WERI-Rb-1 (cell line): ENCODE measurements at places on chromosomes 12 and 14.

DNA sequence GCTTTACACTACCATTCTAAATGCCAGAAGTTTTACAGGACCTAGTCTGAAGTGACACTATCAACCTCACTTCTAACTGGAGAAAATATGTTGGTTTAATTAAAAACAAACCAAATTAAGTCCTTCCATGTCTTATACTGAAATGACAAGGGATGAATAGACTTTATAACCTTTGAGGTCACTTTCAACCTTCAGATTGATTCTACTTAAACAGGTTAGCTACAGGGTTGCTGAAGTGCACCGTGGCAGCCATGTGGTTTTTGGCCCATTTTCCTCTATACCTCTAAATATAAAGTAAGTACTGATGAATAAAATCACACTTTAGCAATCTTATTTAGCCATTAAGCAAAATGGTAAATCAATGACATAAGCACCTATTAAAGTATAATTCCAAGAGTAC lies 3.9 kb downstream of the SLC38A2 start:
- no peak for DNase-seq

DNA sequence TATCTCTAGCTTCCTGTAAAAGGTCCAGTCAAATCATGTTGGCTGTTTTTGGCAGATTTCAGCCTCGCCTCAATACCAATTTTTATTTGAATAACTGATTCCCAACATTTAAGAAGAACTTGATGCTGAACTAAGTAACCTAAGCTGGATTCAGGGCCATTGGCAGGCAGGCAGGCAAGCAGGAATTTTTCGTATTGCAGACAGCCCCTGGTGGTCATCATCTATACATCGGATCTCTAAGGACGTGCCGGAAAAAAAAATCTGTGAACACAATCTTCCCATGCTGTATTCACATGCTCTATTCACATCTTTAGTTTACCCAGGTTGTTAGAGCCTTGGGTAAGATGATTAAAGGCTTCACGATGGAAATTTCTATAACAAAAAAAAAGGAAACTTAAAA lies 7.0 kb downstream of the VCPKMT start:
- DNase-seq: no peak

DNA sequence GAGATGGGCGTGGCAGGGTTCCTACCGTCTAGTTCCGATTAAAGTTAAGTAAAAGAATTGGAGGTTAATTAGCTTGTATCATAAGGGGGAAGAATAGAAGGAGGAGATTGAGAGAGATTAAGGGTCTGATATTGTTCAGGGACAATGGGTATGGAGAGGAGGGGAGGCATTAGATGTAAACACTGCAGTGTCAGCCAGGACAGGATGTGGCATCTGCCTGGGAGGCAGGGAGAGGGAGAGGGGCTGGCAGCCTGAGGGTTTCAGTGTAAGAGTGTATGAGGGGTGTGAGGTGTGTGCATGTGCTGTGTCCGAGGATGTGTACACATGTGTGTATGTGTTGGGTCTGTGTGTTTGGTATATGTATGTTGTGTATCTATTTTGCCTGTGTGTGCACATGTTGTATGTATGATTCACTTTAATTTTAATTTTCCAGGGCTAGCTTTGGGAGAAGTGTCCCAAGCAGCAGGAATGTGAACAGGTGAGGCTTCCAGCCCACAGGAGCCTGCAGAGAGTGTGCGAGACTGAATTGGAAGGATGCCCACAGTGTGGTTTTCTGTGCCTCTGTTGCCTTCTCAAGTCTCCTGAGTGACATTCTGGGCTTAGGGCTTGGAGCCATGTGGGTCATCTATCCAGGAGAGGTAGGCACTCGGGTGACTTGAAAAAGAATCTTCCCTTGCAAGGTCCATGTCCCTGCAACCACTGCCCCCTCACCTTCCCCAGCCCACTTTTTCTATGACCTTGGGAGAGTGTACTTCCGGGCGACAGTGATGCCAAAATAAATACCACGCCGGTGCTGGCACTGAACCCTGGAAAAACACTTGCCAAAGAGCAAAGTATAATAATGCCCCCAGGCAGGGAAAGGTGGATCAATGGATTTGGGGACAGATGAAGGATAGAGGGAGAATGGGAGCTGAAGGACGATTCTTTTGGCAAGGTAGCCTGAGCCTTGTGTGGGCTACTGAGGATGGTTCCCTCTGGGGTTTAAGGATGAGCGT lies 36.8 kb upstream of the DCD start:
- DNase-seq: no peak

- no peak for DNase-seq
These were observed 60.8 kb upstream of the CHGA start for GRCh38 chr14:92861856-92862745.

- DNase-seq: peak; percentile 52
These were observed 20.0 kb upstream of the FICD start for GRCh38 chr12:108495054-108495453.

DNA sequence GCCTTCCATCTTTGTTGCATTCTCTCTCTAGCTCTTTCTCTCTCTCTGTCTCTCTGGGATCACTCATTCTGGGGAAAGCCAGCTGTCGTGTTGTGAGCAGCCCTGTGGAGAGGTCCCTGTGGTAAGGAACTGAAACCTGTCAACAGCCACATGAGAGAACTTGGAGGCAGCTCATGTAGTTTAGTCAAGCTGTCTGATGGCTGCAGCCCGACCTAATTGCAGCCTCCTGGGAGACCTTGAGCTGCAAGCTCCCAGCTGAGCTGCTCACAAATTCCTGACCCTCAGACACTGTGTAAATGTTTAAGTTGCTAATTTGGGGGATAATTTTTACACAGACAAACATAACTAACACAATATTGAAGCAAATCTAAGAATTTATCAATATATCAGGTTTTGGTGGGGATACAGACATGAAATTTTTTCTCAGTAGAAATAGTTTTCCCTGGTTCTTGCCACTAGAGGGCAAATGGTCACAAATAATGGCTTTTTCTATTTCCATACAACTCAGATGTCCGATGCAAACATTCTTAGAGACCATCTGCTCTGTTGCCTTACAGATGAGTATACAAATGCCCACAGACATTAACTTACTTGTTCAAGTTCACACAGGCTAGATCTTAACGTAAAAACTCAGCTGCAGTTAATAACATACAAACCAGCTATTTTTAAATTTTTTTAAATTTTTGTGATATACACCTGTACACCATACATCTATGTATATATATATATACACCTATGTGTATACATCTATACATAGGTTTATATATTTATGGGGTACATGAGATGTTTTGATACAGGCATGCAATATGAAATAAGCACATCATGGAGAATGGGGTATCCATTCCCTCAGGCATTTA lies 15.5 kb upstream of the KRR1 start:
- peak; percentile 29 for DNase-seq

GRCh38 chr12:115870510-115870909 lies 407.0 kb downstream of the MED13L start:
- DNase-seq: peak; percentile 82

DNA sequence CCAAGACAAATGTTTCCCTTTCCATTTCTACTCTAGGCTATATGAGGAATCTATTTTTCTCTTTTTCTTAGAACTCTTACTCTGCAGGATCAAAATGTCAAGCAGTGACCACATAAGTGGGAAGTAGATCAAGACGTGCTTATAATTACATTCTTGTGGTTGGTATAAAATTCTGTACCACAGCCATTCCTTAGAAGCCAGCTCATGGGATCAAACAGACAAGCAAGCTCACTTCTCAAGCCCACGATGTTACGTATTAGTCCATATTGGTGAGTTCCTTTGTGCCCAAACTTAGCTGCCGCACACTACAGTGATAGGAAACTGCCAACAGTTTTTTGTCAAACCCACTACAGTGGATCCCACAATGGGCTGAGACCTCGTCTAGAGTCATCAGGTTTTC lies 53.4 kb downstream of the IFNG start:
- DNase-seq: no peak

DNA sequence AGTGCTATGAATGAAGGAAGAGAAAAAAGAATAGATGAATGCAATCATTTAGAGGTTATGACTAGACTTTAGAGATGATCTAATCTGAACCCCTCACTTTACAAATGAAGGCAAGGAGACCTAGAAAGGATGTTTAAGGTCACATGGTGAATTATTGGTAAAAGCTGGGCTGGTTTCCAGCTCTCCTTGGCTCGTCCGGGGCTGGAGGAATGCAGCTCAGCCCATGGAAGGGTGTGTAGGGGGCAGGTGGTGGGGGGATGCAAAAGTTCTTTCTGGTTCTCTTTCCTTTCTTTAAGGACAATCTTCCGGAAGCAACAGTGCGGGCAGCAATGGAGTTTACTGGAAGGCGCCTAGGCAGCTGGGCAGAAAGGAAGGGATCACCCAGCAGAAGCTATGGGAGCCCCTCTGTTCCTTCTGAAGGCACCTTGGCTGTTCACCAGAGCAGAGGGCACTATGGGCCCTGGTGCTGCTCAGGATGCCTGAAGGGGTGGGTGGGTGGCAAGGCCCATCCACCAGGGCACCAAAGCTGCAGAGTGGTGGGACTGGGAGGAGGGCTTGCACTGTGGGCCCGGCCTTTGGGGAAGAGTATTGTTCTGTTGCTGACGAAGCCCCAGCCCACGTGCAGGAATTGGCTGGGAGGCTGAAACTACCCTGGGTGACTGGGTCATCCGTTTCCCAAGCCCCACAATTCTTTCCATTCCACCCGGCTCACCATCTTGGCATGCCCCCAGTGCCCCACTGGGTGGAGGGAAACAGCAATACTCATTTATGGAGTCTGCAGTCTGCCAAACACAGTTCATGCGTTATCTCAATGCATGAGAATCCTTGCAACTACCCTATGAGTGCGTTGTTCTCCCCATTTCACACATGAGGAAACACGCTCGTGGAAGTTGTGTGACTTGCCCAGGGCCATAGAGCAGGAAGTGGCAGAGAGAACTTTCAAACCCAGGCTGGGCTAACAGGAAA lies 78.2 kb downstream of the IRF2BPL start:
- no peak for DNase-seq

DNA sequence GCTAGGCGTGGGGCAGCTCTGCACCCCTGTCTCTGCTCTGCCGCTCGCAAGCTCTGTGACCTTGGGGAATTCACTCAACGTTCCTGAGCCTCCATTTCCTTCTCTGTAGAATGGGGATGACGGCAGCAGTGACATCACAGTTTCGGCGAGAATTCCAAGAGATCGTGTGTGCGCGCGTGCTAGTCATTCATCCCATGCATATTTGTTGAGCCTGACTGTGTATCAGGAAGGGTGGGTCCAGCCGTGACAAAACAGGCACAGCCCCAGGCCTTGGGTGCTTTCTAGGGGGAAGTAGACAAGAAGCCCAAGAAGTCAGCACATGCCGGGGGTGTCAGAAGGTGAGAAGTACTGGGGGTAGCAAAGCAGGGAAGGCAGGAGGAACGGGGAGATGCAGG lies 145.6 kb upstream of the NCOR2 start:
- DNase-seq: no peak

- DNase-seq: peak; percentile 72
These were observed 597 bp downstream of the MLF2 start for GRCh38 chr12:6752167-6752920.

DNA sequence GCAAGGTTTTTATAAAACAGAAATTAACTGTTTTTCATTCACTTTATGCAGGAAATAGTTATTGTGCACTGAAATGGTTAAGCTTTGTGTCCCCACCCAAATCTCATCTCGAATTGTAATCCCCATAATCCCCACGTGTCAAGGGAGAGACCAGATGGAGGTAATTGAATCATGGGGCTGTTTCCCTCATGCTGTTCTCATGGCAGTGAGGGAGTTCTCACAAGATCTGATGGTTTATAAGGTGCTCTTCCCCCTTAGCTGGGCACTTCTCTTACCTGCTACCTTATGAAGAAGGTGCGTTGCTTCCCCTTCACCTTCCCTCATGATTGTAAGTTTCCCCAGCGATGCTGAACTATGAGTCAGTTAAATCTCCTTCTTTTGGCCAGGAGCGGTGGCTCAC lies 123.9 kb downstream of the TMTC2 start:
- DNase-seq: peak; percentile 19

- no peak for DNase-seq
These were observed 22.3 kb downstream of the CRADD start for GRCh38 chr12:93699271-93700145.

DNA sequence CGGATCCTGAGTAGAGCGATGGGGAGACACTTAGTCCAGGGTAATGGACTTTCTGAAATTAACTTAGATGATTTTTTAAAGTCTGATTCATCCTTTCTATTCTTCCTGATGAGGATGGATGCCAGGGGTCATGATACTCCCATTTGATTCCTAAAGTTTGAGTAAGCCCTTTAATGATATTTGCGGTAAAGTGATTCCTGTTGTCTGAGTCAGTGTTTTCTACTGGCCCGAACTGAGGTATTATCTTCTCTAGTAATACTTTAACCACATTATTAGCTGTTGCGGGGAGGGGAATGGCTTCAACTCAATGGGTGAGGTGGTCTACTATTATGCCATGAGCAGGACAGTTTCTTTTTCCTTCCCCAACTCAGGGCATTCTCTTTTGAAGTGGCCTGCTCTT lies 111.6 kb downstream of the RIN3 start:
- no peak for DNase-seq

DNA sequence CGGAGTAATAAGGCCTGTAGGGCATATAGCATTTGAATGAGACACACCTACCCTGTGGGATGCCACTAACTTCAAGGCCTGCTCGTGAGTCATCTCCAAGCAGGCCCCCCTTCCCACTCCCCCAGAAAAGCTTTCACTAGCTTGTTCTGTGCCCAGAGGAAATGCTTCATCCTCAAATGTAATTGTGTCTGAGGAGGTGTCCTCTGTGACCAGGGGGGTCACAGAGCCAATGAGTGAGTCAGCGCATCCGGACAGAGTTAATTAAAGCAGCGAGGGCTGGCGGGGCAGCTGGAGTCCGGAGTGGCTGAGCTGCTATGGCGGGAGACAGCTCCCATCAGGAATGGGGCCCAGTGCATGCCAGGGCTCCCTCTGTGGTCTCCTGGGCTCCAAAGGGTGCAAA lies 27.0 kb upstream of the ESRRB start:
- no peak for DNase-seq

DNA sequence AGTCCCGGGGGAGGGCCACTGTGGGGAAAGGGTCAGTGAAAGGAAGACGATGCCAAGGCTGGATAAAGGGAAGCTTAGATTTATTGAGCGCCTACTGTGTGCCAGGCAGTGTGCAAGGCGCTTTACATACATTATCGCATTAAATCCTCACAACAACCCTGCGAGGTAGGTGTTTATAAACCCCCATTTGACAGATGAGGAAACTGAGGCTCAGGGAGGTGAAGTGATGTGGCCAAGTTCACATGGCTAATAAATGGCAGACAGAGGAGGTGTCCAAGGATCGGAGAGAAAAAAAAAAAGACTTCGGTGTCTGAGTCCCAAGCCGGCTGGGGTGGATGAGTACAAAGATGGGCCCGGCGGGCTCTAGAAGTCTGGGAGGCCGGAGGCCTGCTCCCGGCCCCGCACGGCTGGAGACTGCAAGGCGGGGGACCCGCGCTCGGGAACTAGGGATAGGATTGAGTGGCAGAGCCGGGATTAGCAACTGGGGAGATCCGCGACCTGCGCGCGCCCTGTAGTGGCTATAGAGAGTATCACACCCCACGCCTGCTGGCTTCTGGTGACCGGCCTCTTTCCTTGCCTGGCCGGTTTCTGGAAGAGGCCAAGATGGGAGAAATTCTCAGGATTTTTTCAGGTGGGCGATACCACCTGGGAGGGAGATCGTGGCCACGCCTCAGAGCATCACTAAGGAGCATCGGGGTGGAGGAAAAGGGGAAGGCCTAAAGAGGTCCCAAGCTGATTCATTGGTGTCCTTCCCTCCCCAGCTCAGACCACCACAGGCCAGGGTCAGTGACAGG lies 3.9 kb downstream of the DDN start:
- DNase-seq: peak; percentile 93
